ENCODE measurements at places on chromosomes 1 and 21.

DNA sequence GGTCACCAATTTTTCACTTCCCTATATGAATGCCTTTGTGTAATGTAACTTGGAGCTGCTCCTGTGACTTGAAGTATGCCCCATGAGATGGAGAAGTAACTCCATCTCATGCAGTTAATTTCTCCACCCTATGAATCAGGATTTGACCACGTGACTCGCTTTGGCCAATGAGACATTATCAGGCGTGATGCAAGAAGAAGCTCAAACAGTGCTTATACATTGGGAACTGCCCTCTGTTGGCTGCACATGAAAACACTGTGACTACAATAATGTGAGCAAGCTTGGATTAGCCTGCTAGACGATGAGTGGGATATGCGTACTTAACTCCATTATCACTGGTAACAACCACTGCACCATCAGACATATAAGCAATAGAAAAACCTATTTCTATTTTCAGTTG lies 684.4 kb downstream of the PLA2G4A start:
- no peak for DNase-seq

DNA sequence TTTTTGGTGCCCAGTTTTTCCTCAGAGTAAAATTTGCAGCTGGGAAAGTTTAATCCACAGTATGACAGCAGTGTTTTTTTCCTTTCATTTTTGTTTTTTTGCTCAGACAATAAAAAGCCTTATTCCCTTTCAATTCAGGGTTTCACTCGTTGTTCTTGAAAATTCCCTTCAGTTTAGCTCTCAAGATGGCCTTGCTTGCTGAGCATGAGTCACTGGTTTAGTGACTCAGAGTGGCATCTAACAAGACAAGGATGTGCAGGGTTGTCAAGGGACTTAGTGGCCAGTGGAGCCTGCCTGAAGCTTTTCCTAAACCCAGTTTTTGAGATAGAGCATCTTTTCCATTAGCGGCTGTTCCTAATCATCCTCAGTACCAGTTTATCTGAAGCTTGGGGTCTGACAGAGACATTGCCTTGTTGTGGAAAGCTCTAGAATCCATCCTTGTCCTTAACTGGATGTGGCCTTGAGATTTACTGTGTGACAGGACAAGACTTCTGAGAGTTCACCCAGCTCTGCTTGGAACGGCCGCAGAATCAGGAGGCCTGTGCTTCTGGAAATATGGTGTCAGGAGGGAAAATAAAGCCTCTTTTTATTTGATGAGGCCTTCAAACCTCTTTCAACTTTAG lies 48.4 kb upstream of the DNAJC6 start:
- DNase-seq, result no peak

DNA sequence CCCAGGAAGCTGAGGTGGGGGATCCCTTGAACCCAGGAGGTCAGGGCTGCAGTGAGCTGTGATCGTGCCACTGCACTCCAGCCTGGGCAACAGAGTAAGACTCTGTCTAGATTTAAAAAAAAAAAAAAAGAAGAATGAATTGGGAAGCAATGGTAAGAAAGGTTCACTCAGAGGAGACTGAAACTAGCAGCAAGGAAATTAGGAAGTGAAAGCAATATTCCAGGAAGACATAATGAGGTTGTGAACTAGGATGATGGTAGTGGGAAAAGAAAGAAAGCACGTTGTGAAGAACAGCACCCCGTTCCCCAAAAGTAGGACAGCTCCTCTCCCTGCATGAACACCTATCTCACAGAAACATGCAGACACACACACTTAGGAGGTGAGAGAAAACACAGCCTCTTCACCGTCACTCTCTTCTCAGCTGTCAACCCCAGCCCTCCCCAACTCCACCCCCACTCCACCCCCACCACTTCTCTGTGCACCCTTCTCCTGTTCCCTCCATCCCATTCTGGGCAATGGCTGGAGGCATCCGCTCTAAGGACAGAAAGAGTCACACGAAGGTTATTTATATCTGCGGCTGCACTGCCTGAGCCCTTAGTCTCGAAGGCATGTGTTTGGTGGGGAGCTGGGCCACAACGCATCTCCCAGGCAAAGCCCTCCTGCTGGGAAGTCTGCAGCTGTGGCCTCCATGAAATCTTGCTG lies 101.8 kb upstream of the LPGAT1 start:
- no peak for DNase-seq

GRCh38 chr1:37147906-37148305 lies 113.6 kb upstream of the GRIK3 start:
- no peak for DNase-seq

- no peak for DNase-seq
Observed at GRCh38 chr1:13921190-13921589, 221.2 kb downstream of the PRDM2 start.

GRCh38 chr1:20290624-20291597 lies at the start of gene VWA5B1:
Gene VWA5B1 (plus strand): TSS chr1:20290875. CDS start chr1:20310602, 19,727 bp downstream.
- no peak for DNase-seq

DNA sequence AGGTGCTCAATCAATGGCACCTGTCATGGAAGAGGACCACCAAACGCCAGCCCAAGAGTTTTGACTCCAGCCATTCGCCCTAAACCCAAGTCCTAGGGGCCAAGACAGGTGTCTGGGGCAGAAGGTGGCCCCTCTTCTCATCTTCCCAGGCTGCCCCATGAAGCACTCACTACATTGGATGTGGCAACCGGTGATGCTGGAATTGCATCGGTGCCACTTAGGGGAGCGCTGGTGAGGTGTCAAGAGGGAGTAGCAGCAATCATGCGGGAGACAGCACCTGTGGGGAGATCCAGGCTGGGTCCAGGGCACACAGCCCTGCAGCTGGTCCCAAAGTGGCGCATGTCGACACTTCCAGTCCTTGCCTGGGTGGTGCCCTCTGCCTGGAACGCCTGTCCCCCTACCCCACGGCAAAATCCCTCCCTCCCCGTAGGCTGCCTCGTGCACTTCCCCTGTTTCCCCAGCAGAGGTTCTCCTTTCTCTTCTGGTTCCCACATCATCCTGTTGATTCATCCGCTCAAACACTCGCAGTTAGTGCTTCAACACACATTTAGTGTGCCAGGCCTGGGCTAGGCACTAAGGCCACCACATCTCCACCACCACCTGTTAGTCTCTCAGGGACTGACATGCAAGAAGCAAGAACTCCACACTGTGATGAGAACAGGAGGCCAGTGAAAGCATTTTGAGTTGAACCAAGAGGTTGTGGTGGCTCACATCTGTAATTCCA lies 18.5 kb downstream of the PLA2G2D start:
- DNase-seq, result no peak

GRCh38 chr1:188822248-188822647 lies 1655.4 kb downstream of the BRINP3 start:
- DNase-seq, result no peak

- no peak for DNase-seq
Observed at GRCh38 chr1:177849579-177850290, 120.1 kb downstream of the SEC16B start.

DNA sequence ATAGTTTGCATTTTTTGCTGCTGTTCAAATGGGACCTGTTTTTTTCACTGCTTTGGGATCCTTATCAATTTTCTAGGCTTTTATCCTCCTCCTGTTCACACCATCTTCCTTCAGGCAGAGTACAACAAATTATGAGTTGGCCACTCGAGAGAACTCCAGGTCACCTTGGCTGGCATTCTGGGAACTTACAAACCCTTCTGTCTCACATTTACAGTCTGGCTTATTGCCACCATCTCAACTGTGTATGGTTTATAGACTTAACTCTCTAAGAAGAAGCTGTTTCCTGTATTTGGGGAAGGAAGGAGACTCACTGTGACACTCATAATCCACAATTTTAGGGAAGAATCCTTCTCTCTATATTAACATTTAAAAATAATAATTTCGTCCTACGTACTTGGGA lies 5.4 kb upstream of the ZNF691 start:
- no peak for DNase-seq

DNA sequence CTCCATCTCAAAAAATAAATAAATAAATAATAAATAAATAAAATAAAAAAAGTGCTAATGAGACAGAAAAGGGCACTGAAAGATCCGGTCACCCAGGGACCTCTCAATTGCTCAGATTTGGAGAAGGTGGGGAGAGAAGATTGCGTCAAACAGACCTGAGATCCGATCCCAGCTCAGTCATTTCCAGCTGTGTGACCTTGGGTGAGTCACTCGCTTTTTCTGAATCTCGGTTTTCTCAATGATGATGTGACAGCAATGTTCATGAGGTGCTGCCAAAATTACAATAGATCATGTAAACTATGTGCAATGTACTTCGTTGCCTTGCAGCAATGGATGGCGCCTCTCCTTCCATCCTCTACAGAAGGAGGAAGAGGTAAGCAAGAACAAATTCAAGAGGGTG lies 11.1 kb upstream of the MEF2D start:
- DNase-seq, result no peak

DNA sequence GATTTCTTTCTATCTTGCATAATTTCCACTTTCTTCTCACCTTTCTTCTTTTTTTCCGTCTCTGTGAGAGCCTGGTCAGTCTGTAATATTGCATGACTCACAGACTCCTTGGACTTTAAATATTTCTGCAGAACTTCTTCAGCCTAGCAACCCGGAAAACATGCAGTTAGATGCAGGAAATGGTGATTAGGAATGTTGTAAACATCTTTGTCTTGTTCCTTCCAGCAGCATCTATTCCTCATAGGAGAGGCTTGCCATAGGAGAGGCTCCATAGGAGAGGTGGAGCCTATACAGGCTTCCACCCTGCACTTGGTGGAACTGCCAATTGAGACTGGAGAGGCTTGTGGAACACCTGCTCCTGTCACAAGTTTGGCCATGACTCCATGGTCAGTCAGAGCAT lies 10.0 kb downstream of the GBP5 start:
- no peak for DNase-seq

- DNase-seq, result no peak
Observed at GRCh38 chr1:209759829-209760359, 4.0 kb downstream of the TRAF3IP3 start.

GRCh38 chr1:191348328-191348727 lies 809.9 kb upstream of the RGS18 start:
- no peak for DNase-seq

DNA sequence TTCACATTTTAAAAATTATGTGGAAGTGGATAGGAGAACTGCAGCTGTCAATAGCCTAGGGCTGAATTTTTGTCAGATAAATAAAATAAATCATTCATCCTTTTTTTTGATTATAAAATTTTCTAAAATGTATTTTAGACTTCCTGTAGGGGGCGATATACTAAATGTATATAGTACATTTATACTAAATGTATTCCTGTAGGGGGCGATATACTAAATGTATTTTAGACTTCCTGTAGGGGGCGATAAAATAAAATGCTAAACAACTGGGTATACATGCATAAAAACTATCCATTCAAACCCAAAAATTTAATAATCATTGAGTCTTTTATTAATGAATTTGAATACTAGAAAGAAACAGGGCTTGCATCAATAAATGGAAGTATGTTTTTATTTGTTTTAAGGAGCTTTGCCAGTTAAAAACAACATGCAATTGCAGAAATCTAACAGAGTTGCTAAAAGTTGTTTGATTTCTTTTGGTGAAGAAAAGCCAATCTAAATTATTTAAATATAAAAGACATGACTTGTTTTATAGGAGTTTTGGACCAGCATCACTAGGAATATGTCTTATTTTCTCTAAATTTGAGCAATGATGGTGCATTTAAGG lies 31.4 kb downstream of the CLCA1 start:
- DNase-seq, result no peak

- DNase-seq, result no peak
Observed at GRCh38 chr1:227094249-227094966, 154.3 kb downstream of the COQ8A start.

- DNase-seq, result no peak
Observed at GRCh38 chr1:218454700-218455282, 109.7 kb downstream of the TGFB2 start.

- DNase-seq, result no peak
Observed at GRCh38 chr1:112358798-112359408, 37.1 kb upstream of the CTTNBP2NL start.

DNA sequence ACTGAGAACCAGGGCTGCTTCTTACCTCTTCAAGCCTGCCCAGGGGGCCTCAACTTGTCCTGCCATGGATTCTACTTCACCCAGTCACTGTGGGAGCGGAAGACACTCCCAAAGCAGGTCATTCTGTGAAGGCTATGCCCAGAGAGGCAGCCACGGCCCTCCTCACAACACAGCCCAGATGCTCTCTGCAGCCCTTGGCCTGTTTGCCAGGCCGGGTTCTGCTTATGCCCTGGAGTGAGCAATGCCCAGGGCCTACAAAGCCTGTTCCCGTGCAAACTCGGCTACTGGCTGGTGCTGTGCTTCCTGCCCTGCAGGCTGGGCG lies 33.8 kb upstream of the SLC30A1 start:
- DNase-seq, result no peak

DNA sequence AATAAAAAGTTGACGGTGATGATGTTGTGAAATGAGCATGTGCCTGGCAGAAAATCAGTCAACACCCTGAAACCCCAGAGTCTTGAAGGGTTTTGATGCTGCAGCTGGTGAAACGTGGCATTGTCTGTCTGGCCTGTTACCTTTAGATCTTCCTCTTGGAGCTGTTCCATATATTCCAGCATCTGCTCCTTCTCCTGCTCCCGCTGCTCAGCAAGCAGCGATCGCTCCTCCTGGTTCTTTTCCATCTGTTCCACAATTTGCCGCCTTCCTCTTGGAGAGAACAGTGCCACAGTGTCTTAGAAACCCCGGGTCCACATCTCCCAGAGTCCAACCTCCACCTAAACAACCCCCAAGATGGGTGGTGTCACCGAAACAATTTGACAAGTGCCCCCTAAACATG lies 15.7 kb downstream of the CFAP45 start:
- no peak for DNase-seq

GRCh38 chr1:62438163-62438562 lies 1.3 kb downstream of the USP1 start:
- DNase-seq, result no peak

GRCh38 chr21:30337276-30337744 lies at the start of gene KRTAP27-1:
Gene KRTAP27-1 (minus strand): TSS chr21:30337694. CDS start chr21:30337668, 26 bp downstream.
- no peak for DNase-seq

GRCh38 chr1:198929961-198930599 lies 291.2 kb downstream of the PTPRC start:
- DNase-seq, result no peak

DNA sequence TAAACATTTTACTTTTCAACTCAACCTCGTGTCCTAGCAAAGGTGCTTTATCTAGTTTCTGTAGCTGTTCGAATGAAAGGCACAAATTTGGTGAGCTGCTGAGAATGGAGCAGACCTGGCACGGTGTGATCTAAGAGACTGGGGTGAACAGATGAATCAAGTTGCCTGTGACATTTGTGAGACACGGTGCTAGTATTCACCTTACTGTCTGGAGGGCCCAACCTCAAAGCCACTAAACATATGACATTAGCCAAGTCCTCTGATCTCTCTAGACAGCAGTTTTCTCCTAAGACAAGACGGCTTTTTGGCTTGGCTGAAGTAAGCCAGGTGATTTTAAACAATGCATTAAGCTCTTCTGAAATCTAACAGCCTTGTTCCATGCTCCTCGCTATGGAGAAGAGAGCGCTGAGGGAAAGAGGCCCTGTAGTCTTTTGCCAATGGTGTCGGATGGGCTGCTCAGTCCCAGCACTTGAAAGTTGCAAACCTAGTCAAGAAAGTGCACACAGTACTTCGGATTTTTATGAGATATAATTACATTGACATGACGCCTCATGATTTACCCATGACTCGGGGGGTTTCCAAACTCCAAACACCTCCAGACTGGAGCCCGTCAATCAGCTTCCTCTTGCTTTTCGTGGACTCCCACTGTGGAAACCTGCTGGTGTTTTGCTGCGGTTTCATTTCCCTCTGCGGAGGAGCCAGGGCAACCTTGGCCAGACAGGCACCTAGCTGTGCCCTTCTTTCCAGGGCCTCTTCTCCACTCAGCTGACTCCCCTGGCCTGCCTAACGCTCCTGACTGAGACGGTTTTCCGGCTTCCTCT lies 794 bp upstream of the TOR3A start:
- no peak for DNase-seq
